ENCODE measurements at places on chromosomes 13 and 19.

- DNase-seq: no peak
These were observed 2.4 kb downstream of the PTPRH start for GRCh38 chr19:55206664-55207500.

GRCh38 chr19:14072535-14073260 lies at the start of gene MISP3:
MISP3 (plus strand) TSS chr19:14072786; CDS start chr19:14073310, 524 bp downstream.
- no peak for DNase-seq

DNA sequence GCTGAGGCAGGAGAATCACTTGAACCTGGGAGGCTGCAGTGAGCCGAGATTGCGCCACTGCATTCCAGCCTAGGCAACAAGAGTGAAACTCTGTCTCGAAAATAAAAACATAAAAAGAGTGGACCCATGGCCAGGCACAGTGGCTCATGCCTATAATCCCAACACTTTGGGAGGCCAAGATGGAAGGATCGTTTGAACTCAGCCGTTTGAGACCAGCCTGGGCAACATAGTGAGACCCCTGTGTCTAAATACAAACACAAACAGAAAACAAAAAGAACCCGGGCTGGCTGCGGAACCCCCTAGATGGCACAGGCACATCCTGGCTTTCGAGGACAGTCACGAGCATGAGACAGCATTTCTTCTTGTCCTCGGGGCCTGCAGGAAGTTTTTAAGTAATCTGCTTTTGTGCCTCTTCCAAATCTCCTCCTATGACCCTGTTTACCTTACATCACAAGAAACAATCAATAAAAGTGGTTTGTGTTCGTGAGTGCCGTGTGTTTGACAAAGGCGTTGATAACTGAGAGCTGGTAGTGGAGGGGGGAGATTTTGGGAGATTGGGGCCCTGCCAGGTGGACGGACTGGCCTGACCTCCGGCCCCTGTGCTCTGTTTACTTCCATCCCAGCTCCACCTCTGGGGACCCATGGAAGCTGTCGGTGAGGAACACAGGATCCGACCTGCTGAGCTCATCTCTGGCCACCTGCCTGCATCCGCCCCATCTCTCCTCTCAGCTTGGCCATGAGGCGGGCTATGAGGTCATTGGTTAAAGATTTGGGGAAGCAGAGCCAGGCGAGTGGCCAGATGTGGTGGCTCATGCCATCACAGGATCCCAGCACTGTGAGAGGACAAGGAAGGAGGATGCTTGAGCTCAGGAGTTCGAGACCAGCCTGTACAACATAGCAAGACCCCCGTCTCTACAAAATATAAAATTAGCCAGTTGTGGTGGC lies 5.9 kb upstream of the GDF15 start:
- no peak for DNase-seq

GRCh38 chr13:78638216-78638615 lies 20.7 kb downstream of the OBI1 start:
- no peak for DNase-seq

DNA sequence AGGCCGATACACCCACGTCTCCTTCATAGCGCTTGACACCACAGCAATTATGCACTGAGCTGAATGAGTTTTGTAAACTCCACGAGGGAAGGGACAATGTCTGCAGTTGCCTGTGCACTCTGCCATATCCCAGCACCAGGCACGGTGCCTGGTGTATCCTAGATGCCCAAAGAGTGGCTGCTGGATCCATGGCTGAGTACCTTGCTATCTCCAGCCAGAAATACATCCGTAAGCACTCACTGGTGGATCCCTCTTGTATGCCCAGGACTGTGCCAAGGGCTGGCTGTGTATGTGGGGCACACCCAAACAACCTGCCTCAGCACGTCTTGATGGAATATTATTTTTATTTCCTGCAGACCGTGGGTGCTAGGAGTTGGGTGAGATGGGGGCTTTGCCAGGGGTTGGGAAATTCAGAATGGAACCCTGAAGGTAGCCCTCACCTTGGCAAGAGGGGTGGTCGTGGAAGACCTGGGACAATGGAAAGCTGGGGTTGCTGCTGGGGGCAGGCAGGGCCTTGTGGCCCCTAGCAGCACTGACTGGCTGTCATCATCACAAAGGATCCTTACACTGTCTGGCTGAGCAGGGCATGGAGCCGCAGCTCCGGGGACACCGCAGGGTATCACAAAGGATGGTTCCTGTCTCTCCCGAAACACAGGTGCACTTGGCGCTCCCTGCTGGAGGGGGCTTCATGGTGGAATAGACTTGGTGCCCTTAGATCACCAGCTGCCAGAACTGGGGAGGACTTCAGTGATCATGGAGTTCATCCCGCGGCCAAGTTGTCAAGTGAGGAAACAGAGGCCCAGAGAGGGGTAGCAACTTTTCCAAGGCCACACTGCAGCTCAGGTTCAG lies 131.3 kb downstream of the URI1 start:
- no peak for DNase-seq

DNA sequence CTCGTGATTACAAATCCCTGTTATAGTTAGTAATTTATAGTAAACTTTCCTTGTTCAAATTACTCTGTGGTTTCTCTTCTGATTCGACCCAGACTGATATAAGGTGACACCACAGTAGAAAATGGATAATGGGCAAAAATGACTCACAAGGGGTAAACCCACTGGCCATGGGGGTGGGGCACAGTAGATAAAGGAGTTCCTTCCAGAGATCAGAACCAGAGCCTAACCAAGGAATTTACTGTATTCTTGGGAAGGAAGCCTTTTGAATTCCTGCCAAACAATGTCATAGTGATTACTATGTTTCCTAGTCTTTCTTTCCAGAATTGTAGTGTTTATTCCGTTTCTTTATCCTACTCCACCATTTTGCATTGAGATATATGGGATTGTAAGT lies 21.9 kb downstream of the MIR17HG start:
- no peak for DNase-seq

DNA sequence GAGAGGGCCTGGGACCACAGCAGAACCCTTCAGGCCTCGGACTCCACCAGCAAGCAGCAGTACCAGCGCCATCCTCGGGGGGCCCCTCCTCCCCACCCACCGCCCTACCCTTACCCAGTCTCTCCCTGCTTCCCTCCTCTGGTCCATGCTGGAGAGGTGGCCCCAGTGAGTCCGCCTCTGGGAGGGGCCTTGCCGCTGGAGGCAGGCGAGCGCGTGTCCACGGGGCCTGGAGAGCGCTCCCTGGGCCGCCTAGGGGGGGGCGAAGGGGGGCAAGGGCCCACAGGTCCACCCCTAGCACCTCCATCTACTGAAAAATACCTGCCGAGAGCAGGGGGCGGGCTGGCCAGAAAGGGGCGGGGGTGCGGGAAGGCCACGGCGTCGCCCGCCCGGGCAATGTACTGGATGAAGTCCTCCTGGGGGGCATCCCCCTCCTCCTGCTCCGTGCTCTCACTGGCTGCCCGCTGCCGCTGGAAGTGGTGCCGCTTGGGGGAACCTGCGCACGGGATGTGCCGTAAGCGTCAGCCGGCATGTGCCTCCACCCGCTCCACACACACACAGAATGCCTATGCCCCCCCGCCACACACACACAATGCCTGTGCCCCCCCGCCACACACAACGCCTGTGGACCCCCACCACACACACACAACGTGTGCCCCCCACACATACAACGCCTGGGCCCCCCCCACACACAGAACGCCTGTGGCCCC lies 6.9 kb downstream of the CBARP start:
- no peak for DNase-seq

GRCh38 chr19:52739576-52739975 lies 4.7 kb upstream of the ZNF611 start:
- DNase-seq: no peak

DNA sequence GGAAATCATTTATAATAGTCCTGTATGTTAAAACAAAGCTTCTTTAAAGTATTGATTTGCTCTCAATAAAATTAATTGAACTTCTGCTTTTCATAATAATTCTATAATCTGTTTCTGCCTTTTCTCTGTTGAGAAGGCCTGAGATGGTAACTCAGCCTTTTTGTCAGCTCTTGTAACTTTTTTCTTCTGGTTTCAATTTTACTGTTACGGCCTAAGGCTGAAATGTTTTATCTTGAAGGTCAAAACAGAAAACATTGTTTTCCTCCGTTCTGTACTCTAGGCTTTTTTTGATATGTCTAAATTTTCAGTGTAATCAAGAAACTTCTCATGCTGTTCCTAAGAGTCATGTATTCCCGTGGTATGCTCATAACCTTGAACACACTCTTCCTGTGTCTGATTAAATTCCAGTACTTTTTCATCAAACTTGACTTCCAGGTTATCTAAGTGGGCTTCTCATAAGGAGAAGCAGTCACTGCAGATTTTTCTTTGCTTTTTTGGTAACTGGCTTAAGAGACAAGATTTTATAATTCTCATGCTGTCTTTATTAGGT lies 7.6 kb upstream of the NAXD start:
- no peak for DNase-seq

DNA sequence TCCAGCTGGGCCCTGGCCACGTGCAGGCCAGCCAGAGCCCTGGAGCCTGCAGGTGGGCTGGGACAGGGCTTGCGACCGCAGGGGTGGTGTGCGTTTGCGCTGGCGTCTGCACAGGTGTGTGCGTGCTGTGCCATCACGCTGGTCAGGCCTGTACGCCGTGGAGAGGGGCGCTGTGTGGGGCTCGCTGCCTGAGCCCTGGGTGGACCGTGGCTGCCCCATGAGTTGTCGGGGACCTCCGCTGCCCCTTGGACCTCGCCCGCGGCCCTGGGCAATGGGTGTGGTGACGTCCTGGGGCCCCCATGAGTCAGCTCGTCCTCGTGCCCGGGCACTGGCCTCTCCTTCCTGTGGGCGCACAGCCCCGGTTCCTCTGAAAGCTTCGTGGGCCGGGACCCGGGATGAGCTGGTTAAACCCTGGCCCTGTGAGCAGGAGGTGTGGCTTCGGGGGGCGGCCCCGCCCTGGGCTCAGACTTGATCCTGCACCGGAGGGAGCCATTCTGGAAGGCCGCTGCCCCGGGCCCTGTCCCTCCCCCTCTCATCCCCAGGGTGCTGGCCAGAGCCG lies 6.8 kb downstream of the CSNK1G2 start:
- no peak for DNase-seq

GRCh38 chr13:113636266-113636963 lies 21.6 kb downstream of the ATP4B start:
- no peak for DNase-seq

- DNase-seq: no peak
These were observed 66.2 kb upstream of the XPO4 start for GRCh38 chr13:20968745-20969144.

- DNase-seq: no peak
These were observed 416.3 kb downstream of the LIG4 start for GRCh38 chr13:107799001-107799400.

- DNase-seq: peak; percentile 40
These were observed 26.2 kb downstream of the ELF1 start for GRCh38 chr13:40992678-40993518.

- no peak for DNase-seq
These were observed 552 bp downstream of the PLK5 start for GRCh38 chr19:1524287-1524971.

- no peak for DNase-seq
These were observed 23.5 kb downstream of the FAM187B start for GRCh38 chr19:35204799-35205732.

GRCh38 chr19:16175954-16176353 lies 2.6 kb upstream of the CIB3 start:
- DNase-seq: no peak

DNA sequence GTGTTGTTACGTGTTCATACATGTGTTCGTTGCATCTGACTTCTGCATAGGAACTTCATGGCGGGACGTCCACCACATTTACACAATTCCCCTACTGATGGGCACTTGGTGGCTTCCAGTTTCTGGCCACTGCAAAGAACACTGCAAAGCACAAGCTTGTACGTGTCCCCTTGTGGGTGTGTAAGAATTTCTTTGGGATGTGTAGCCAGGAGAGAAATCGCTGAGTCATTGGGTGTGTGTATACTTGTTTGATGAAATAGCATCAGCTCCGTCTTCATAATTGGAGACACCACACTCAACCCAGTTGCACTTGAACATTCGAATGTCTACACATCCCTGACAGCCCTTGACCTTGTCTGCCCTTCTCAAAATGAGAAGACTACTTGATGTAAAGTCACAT lies 19.2 kb downstream of the KLK5 start:
- DNase-seq: no peak

GRCh38 chr13:41813426-41813825 lies 147.5 kb downstream of the VWA8 start:
- no peak for DNase-seq

GRCh38 chr19:51462681-51463080 lies 4.4 kb upstream of the SIGLEC8 start:
- no peak for DNase-seq

DNA sequence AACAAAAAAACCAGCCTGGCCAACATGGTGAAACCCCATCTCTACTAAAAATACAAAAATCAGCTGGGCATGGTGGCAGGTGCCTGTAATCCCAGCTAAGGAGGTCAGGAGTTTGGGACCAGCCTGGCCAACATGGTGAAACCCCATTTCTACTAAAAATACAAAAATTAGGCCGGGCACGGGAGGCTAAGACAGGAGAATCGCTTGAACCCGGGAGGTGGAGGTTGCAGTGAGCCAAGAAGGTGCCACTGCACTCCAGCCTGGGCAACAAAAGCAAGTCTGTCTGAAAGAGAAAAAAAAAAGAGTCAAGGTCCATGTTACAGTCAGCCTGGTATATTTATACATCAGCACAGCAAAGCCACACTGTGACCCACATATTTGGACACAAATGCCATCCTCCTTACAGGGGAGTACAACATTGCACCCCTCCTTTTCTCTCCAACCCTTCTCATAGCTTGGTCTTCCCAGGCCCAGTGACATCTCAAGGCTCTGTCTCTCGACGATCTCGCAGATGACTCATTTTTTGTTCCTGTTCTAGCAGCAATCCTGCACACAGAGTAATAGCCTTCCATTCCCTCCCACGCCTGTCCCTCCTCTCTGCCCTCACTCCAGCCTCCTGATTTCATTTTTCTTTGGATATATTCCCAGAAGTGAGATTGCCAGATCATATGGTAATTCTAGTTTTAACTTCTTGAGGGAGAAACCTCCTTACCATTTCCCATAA lies 21.0 kb upstream of the DPP9 start:
- no peak for DNase-seq

- DNase-seq: no peak
These were observed 172.7 kb downstream of the UQCRFS1 start for GRCh38 chr19:29040292-29040691.

- no peak for DNase-seq
These were observed 57.6 kb upstream of the ARGLU1 start for GRCh38 chr13:106625578-106625977.

DNA sequence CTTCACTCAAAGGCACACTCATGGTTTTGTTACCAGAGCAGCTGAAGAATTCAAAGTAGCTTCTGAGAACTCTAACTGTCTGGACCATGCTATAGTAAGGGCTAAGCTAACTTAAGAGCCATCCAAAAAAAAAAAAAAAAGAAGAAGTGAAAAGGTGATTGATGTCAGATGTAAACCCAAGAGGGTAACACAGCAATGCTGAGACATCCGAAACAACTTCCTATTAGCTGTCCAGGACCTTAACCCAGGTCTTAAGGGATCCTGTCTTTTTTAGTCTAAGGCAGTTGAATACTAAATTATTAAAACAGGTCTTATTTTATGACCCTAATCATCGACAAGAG lies 11.2 kb upstream of the RAB20 start:
- DNase-seq: no peak

- no peak for DNase-seq
These were observed 429.6 kb downstream of the KLF12 start for GRCh38 chr13:73704587-73704986.

- DNase-seq: no peak
These were observed 56.8 kb downstream of the SKA3 start for GRCh38 chr13:21119526-21119925.

- no peak for DNase-seq
These were observed 1394.3 kb upstream of the SLC10A2 start for GRCh38 chr13:104460554-104460953.

All from NCI-H524 treated with DMSO at 0.1 percent for 48 hours (cell line).